ENCODE measurements at places on chromosomes 13 and 19.

- DNase-seq: no peak
These were observed 56.6 kb downstream of the COL4A1 start for GRCh38 chr13:110250258-110250891.

GRCh38 chr13:19818223-19818842 lies 35.6 kb upstream of the PSPC1 start:
- no peak for DNase-seq

GRCh38 chr19:42531313-42531712 lies 3.0 kb upstream of the CEACAM1 start:
- no peak for DNase-seq

DNA sequence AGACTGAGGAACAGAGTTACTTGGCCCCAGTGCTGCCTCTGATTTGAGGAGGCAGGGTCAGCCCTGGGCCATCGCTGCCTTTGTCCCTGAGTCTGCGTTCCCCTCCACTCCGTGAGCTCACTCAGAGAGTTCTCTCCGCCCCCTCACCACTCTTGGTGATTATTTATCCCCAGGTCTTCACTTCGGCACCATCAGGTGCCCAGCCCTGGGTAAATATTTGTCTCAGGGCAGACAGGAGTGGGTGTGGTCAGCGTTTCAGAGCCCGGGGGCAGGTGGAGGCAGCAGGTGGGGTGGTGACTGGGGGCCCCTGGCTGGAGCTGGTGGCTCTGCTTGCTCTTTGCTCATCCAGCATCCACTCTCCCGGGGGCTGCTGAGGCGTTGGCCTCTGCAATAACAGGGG lies 20.6 kb downstream of the PPP1R37 start:
- no peak for DNase-seq

GRCh38 chr19:57888560-57889231 lies at the start of gene ZNF814:
ZNF814 (minus strand) TSS chr19:57889037; CDS start chr19:57888802, 235 bp downstream.
- DNase-seq: peak; percentile 98

DNA sequence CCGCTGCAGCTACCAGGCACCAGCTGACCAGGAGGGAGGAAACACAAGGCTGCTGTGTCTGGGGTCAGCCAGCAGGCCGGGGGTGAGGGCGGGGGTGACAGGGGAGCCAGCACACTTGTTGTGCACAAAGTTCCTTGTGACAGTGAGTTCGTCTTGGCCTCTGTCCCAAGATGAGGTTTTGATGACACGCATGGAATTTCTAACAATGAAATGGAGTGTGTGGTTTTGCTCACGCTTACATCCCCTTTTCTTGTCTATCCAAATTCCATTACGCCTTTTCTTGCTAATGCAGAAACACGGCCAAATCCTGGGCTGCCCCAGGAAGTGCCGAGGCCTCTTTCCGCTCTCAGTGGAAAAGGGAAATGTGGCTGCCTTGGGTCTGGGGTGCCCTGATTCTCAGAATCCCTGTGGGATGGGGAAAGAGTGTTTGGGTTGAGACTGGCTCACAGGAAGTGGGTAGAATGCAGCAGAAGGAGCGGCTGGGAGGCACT lies 73.8 kb downstream of the GADD45B start:
- peak; percentile 14 for DNase-seq

GRCh38 chr13:30857018-30857417 lies 49.1 kb upstream of the MEDAG start:
- no peak for DNase-seq

DNA sequence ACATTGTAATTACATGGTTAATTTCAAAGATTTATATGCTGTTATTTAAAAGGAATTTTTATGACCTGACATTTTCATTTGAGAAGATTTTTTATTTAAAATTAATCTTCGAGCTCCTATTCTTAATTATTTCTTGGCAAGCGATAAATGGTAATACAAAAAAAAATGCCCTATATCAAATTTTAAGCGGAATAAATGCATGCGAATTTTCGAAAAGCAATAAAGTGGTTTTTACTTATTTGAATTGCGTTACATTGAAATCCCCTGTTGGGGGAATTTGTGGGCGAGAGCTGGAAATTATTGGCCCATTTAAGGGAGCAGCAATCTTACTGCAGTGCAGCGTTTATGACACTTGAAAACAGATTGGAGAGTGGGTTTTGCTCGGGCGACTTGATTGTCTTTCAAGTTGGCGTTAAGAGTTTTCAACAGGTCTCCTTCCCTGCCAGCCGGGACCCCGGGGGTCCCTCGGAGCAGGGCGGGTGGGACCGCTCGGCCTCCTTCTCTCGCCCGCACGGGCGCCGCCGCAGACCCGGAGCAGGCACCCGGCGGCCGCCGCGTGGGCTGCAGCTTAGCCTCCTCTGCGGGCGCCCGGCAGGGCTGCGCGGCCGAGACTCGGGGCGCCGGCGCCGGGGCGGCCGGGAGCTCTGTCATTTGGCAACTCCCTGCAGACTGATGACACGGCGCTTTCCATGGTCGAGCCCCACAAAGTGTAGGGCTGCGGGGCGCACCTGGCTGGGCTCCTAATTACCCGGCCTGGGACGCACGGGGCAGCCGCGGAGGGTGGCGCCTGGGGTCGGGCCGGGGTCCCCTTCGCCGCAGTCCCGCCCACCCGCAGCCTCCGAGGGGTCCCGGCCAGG lies 255.1 kb upstream of the SOX21 start:
- DNase-seq: peak; percentile 40

GRCh38 chr13:39257642-39258041 lies 219.4 kb downstream of the NHLRC3 start:
- no peak for DNase-seq

GRCh38 chr13:27962128-27962841 lies 6.8 kb downstream of the CDX2 start:
- no peak for DNase-seq

DNA sequence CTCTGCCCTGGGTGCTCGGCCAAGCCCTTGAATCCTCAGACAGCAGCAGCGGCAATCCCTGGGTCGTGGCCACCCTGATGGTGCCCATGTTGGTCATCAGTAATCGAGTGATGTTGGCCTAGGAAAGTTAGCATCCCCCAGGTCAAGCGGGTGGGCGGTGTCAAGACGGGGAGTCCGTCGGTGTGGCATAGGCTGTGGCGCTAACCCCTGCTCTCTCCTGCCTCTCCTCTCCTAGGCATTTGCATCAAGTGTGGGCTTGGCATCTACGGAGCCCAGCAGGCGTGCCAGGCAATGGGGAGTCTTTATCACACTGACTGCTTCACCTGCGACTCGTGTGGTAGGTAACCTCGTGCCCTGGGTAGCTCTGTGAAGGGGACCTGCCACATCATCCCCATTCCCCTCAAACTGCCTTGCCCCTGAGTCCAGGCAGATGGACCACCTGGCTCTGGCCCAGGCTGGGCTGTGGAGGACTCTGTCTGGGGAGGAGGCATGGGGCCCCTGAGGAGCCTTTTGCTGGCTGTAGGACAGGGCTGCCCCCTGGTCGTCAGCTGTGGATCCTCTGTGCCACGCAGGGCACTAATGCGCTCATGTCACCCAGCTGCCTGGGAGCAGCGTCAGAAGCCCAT lies 8.7 kb downstream of the WTIP start:
- no peak for DNase-seq

DNA sequence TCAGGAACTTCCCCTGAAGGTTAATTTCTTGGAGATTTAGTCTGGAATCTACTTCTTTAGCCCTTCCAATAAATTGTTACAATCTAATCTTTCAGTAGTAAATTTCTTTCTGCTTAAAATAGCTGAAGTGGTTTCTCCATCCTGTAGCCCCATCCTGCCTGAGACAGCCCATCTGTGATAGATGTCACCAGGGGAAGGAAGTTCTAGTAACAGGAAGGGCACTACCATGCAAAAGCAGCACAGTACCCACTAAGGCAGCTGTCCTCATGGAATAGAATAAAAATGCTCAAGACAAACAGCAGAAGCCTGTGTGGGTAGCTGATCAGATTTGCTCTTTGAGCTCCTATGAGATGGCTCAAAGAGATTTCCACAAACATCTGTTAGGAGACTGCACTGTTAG lies 1036.5 kb downstream of the SLITRK5 start:
- DNase-seq: peak; percentile 12

- peak; percentile 77 for DNase-seq
These were observed 616.4 kb downstream of the EFNB2 start for GRCh38 chr13:105918842-105919741.

All from OCI-M1 (cell line).